ENCODE measurements at places on chromosomes 1 and 21.
A peak's percentile ranks its signal among the peaks of the same experiment; 100 is the strongest.

DNA sequence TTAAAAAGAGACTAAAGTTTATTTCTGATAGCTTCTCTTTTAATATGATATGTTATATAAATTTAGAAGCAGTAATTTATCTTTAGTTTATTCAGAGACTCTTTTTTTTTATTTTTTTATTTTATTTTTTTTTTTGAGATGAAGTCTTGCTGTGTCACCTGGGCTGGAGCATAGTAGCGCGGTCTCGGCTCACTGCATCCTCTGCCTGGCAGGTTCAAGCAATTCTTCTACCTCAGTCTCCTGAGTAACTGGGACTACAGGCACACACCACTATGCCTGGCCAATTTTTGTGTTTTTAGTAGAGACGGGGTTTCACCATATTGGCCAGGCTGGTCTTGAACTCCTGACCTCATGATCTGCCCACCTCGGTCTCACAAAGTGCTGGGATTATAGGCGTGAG lies 89.6 kb downstream of the DISP1 start:
- no peak for DNase-seq

DNA sequence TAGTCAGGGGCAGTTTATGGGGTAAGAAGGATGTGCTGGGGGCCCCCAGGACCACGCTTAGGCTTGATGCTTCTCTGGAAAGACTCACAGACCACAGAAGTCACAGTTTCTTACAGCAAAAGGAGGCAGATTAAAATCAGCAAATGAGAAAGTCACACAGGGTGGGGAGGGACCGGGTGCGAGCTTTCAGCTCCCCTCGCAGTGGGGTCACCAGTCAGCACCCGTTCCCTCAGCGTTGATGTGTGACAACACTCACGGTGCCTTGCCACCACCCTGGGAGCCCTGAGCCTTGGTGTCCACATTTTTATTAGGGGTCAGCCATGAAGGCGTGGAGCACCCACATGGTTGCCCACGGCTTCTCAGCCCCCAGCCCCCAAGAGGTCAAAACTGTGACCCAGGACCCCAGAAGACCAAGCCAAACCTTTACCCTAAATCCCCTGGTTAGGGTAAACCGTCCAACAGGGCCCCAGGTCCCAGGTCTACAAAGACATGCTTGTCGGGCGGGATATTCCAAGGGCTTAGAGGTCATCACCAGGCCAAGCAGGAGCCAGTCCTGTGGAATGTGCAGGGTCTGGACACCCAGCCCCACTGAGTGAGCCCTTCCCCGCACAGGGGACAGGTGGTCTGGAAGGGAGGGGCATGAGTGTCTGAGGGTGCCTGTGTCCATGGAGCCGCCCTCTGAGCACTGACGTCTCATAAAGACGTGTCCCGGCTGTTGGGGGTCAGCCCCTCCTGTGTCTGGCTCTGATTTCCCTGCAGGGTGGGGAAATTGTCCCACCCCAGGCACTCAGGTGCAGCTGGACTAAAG lies 64.5 kb upstream of the ABCG1 start:
- DNase-seq = no peak

- no peak for DNase-seq
Observed at GRCh38 chr1:115156826-115157468, 67.6 kb upstream of the TSPAN2 start.

DNA sequence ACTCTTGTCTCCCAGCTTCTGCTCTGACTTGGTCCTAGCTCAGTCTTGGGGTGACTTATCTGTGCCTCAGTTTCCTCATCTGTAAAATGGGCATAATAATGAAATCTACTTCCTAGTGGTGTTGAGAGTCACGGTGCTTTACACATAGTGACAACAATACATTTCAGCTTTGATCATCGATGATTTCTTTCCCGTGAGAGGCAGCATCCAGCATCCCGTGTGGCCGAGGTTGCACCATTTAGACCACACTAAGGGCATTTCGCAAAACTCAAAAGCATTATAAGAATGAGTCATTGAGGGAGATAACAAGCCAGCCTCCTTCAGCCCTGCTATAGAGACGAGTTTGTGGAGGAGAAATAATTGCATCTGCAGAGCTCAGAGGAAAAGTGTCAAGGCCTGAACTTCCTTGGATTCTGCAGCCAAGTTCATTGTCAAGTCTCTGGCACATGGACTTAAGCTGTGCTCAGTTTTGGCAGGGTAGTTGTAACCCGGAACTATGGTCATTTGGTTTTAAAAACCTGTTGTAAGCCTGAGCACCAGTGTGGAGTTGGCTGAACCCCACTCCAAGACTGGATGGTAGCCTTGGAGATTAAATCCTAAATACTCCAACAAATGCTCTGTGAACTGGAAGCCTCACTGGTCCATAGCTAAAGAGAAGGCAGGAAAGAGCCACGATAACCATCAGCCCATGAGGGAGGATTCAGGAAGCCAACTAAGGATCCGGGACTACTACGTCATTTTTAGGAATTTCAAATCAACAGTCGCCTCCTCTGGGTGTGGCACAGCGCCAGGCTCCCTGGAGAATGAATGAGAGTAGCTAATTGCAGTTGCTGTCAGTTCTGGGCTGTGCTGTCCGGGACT lies 64.2 kb downstream of the TCP10L start:
- no peak for DNase-seq

- peak; percentile 77 for DNase-seq
Observed at GRCh38 chr1:46179138-46180081, 3.1 kb upstream of the P3R3URF start.

- no peak for DNase-seq
Observed at GRCh38 chr1:31672986-31673385, 28.3 kb upstream of the PEF1 start.

DNA sequence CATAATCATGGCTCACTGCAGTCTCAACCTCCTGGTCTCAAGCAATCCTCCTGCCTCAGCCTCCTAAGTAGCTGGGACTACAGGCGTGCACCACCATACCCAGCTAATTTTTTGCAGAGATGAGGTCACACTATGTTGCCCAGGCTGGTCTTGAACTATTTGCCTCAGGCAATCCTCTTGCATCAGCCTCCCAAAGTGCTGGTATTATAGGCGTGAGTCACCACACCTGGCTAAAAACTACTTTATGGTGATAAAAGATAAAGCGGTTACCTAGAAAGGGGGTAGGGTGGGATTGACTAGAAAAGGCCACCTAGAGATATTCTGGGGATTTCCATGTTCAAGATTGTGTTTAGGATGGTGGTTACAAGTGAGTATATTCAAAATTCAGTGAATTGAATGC lies 5.0 kb downstream of the TSTD1 start:
- no peak for DNase-seq

GRCh38 chr1:162678439-162678838 lies 46.2 kb downstream of the DDR2 start:
- no peak for DNase-seq

- no peak for DNase-seq
Observed at GRCh38 chr1:89884718-89885596, 64.1 kb downstream of the LRRC8D start.

DNA sequence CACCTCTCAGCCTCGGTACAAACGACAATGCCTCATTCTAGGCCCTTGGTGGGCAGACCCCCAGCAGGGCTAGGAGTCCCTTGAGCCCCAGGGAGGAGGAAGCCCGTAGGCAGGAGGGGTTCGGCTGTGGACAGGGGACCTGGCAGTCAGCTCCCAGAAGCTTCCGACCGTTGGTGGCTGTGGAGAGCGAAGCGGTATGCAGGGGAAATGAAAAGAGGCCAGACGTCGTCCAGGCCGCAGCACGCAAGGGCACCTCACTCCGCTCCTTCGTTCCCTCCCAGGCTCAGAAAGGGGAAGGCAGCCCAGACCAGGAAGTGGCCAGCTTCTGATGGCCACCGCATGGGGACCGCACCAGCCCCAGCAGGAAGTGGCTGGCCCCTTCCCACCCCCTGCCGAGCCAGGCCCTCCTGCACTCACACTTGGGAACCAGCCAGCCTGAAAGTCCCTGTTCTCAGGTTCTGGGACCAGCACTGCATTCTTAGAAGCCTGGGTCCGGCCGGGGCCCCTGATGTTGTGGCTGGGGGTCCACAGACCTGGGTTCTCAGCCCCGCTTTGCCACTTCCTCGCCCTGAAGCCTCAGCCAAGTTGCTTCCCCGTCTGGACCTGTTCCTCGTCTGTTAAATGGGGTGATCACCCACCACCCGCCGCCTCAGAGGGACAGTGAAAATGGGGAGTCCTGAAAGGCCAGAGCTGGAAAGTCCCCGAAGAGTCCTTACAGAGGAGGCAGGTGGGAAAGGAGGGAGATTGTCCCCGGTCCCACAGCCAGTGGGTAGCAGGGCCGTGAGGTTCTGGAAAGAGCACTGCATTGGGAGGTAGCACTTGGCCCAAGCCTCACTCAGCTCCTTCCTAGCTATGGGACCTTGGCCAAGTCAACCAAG lies 104.0 kb upstream of the RUNX3 start:
- peak; percentile 98 for DNase-seq

- DNase-seq = no peak
Observed at GRCh38 chr1:110258734-110259133, 48.6 kb downstream of the KCNC4 start.

DNA sequence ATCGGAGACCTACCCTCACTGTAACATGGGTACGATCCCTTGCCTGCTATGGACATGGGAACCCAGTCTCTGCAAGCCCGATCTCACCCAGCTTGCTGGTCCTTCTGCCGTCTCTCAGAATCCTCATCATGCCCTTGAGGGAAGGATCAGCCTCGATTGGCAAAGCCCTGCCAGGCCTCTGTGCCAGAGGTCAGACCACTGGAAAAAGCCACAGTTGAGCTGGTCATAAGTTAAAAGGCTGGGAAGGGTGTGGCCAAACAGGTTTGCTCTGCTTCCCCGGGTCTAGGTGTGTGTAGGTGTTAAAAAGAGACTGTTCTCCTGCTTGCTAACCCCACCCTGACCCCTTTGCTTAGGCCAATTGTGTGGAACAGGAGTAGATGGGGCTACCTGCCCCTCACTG lies 19.5 kb upstream of the PADI3 start:
- DNase-seq = no peak

- DNase-seq = no peak
Observed at GRCh38 chr1:3584915-3585314, 26.4 kb downstream of the MEGF6 start.

DNA sequence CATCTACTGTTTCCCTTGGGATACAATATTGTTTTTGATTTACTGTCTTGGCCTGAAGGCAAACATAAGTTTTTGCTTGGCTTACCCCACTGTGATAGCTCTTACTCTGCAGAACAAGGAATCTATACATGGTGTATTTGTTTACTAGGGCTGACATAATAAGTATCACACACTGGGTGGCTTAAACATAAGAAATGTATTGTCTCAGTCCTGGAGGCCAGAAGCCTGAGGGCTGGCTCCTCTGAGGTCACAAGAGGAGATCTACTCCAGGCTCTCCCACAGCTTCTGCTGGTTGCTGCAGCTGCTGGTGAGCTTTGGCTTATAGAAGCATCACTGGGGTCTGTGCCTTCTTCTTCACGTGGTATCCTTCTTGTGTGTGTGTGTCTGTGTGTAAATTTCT lies 30.7 kb upstream of the IGSF5 start:
- no peak for DNase-seq

GRCh38 chr1:86430376-86430775 lies 6.4 kb downstream of the CLCA2 start:
- DNase-seq = no peak

- no peak for DNase-seq
Observed at GRCh38 chr1:24871306-24871901, 58.7 kb downstream of the RUNX3 start.

GRCh38 chr1:223161321-223161720 lies 18.3 kb upstream of the TLR5 start:
- no peak for DNase-seq

- no peak for DNase-seq
Observed at GRCh38 chr1:200899015-200899386, 4.3 kb downstream of the INAVA start.

DNA sequence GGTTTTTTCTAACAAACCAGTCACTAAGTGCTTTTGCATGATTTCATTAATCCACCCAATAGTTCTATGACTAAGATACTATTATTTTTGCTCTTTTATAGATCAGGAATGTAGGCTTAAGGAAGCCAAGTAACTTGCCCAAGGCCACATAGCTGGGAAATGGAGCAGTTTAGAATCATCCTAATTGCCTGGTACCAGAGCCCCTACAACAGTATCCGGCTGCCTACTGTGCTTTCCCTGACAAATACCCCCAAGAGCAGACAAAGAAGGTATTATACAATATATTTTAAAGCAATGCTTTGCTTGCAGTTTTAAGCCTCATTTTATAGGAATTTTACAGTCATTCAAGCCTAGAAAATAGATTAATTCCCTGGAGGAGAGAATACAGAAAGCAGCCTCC lies 45.5 kb upstream of the RASAL2 start:
- no peak for DNase-seq

GRCh38 chr21:31098576-31099005 lies 60.3 kb upstream of the KRTAP19-8 start:
- peak; percentile 25 for DNase-seq

DNA sequence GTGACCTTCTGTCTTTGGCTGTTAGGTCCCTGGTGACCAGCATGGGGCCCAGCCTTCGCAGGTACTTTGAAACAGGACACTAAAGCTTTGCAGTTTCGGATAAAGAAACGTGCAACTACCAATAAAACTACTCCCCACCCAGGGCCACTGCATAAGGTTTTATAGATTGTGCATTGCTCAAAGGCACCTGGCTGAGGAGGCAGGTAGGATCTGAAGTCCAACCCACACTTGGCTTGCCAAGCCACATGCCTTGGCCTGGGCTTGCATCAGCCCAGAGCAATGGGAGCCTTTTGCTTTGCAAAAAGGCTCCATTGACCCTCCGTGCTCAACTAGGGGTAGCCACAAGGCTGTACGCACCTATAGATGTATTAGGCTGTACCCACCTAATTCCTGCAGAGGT lies 84.4 kb upstream of the SYT6 start:
- no peak for DNase-seq

DNA sequence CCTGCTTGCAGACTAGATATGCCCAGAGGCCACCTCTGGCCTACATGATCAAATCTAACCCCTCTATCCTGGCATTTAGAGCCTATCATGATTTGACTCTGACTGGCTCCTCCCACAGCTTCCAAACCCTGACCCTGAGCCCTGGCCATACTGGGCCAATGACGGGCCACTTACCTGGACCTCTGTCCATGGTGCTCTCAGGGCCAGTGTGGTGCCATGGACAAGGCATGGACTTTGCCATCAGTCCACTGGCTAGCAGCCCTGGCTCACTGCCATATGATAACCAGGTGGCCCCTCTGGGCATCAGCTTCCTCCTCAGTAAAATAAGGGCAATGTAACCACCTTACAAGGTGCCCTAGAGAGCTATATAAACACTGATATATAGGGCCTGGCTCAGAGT lies 713.4 kb downstream of the PTPRU start:
- DNase-seq = no peak

DNA sequence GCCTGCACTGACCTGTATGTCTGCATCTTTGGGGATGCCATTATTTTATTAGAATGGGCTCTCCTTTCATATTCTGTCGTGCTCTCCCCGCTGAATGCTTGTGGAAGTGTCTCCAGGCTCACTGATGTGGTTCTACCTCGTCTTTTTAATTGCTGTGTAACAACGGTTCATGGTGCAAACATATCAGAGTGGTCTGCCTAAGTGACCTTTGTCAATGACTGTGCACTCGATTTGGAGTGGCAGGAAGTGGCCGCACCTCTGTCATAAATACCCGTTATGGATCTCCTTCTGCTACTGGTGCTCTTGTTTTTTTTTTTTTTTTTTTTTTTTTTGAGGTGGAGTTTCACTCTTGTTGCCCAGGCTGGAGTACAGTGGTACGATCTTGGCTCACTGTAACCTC lies 38.3 kb downstream of the SPSB1 start:
- DNase-seq = no peak
